Activated CD4-positive, alpha-beta T cell treated with anti-CD3 and anti-CD28 coated beads, Interleukin-2, amount 10 ng/mL, durations not matched to agents 7 days and 5 days (primary cell): ENCODE measurements at places on chromosomes 1 and 21.

DNA sequence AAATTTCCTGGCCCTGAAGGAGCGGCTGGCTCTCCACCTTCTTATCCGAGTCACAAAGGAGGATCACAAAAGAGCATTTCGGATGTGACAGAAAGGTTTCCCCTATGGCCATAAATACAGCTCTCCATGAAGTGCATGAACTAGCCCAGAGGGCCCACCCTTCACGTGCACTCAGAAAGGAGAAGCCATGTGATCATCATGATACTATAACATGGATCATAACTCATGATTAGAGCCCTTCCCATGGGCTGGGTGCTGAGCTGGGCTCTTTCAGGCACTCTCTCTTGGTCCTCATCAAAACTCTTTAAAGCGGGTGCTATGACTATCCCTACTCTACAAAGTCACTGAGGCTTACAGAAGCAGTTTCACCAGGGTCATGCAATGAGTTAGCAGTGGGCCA is 135.0 kb downstream of the PTPRU start:
- no peak overlapping the region for H3K4me3 ChIP-seq
- no peak overlapping the region for H3K27ac ChIP-seq
- no peak for DNase-seq
- H3K27me3 ChIP-seq, result peaks cover 28% of the 10 kb centered on the region
- no peaks in the 10 kb centered on the region for H3K4me1 ChIP-seq

DNA sequence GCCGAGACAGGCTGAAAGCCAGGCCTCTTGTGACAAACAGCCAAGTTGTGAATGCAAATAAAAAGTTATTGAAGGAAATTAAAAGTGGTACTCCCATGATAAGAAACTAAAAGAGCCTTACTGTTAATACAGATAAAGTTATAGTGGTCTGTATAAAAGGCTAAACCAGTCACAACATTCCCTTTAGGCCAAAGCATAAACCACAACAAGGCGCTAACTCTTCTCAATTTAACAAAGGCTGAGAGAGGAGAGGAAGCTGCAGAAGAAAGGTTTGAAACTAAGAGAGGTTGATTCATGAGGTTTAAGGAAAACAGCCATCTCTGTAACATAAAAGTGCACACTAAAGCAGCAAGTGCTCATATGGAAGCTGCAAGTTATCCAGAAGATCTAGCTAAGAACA is 10.7 kb downstream of the C1orf105 start:
- H3K4me3 ChIP-seq, result peak overlapping the region; percentile 6
- peaks cover 37% of the 10 kb centered on the region for H3K4me1 ChIP-seq
- DNase-seq, result no peak

DNA sequence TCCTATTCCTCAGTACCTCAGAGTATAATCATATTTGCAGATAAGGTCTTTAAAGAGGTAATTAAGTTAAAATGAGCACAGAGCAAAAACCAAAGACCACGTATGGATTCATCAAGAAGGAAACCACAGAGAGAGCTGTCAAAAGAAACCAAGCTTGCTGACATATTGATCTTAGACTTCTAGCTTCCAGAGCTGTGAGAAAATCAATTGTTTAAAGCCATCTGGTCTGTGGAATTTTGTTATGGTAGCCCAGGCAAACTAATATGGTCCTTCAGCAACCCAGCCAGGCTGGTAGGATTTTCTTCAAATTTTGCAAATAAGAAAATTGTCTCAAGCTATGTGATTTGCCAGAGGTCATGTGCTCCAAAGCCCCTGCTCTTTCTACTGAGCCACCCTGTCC is 62.5 kb downstream of the LRIG2 start:
- no peak for DNase-seq
- no peak overlapping the region for H3K27ac ChIP-seq
- H3K4me1 ChIP-seq, result peaks cover 8% of the 10 kb centered on the region
- H3K4me3 ChIP-seq, result no peak overlapping the region
- no peaks in the 10 kb centered on the region for H3K36me3 ChIP-seq

DNA sequence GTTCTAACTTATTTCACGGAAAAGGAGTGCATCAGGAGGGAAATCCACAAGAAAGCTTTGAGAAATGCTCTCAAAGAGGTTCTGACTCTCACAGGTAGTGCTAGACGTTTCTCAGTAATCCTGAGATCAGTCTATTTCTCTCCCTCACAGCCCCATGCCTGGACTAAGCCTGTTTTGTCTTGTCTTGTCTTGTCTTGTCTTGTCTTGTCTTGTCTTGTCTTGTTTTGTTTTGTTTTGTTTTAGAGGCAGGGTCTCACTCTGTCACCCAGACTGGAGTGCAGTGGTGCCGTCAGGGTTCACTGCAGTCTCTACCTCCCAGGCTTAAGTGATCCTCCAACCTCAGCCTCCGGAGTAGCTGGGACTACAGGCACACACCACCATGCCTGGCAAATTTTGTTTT is 133.3 kb upstream of the SGIP1 start:
- H3K36me3 ChIP-seq, result peaks cover 5% of the 10 kb centered on the region
- H3K4me1 ChIP-seq, result peaks cover 18% of the 10 kb centered on the region
- H3K27ac ChIP-seq, result no peak overlapping the region
- DNase-seq, result no peak
- H3K4me3 ChIP-seq, result no peak overlapping the region
- no peaks in the 10 kb centered on the region for H3K27me3 ChIP-seq

GRCh38 chr1:192265516-192266173 is 51.1 kb upstream of the RGS21 start:
- H3K27me3 ChIP-seq, result no peaks in the 10 kb centered on the region
- H3K36me3 ChIP-seq, result no peaks in the 10 kb centered on the region
- H3K4me1 ChIP-seq, result no peaks in the 10 kb centered on the region
- H3K4me3 ChIP-seq, result no peak overlapping the region
- DNase-seq, result no peak
- no peak overlapping the region for H3K27ac ChIP-seq

GRCh38 chr1:59020151-59020997 is 236.5 kb upstream of the JUN start:
- DNase-seq, result peak; percentile 65
- peaks cover 15% of the 10 kb centered on the region for H3K36me3 ChIP-seq
- peak overlapping the region; percentile 66 for H3K4me3 ChIP-seq
- no peaks in the 10 kb centered on the region for H3K27me3 ChIP-seq
- H3K27ac ChIP-seq, result peak overlapping the region; percentile 99
- peaks cover 28% of the 10 kb centered on the region for H3K4me1 ChIP-seq

- no peak overlapping the region for H3K4me3 ChIP-seq
- no peaks in the 10 kb centered on the region for H3K4me1 ChIP-seq
- H3K27me3 ChIP-seq, result no peaks in the 10 kb centered on the region
- H3K27ac ChIP-seq, result no peak overlapping the region
Observed at GRCh38 chr1:207787776-207788175, 35.9 kb downstream of the CD46 start.

DNA sequence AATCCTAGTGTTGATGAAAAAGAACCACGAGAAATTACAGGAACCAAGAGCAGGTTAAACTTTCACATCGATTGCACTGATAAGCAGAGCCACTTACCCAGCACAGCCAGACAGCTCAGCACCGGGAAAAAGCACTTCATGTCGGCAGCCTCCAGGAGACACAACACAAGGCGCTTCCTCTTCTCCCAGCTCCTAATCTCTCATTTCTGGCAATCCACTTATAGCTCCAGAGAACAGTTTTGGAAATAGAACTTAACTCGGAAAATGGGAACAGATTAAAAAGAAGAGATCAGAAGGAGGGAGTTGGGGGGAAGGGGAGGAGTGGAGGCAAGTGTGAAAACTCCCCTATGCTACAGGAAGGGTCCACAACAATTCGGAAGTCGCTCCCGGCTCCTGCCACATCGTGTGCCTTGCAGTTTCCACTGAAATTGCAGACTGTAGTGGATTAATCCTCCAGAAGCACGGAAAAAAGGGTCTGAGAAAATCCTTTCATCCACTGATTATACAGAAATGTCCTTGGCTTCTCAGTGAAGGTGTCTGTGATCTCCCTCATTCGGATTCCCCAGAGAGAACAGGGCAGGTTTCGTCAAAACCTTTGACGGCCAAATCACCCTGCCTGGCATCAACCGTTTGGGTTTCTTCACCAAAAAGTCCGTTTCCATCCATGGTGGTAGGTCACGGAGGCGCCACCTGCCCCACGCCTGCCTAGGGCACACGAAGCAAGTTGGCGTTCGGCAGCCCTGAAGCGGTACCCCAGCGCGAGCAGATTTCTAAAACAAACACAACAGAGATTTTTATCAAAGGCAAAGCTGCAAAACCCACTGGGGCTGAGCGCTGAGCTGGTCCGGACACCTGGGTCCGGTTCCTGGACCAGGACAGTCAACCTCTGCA is 1.1 kb downstream of the IGSF3 start:
- peak; percentile 10 for DNase-seq
- H3K36me3 ChIP-seq, result no peaks in the 10 kb centered on the region
- peaks cover 50% of the 10 kb centered on the region for H3K27me3 ChIP-seq

DNA sequence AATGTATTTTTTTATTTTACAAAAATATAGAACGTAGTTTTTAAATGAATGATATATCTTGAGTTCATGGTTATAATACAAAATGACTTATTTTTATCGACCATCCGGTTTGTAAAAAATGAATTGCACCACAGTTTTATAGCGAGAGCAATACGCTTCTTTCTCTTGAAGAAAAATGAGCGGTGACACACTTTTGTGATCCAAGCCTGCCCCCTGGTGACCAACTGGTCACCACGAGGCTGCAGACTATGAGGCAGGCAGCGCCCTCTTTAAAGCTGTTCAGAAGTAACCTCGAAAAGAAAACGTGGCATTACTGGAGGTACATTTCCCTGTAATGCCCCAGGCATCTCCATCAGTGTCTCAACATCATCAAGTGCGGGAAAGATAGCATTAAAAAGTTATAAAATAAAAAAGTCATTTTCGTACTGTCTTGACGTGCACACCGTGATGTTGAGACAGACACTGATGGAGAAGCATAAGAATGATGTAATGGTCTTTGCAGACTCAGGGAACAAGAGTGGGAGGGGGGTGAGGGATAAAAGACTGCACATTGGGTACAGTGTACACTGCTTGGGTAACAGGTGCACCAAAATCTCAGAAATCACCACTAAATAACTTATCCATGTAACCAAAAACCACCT is 734.2 kb upstream of the ADAMTS5 start:
- H3K27me3 ChIP-seq, result no peaks in the 10 kb centered on the region
- DNase-seq, result peak; percentile 67
- H3K4me3 ChIP-seq, result no peak overlapping the region
- no peak overlapping the region for H3K27ac ChIP-seq
- no peaks in the 10 kb centered on the region for H3K4me1 ChIP-seq
- no peaks in the 10 kb centered on the region for H3K36me3 ChIP-seq

- no peak overlapping the region for H3K4me3 ChIP-seq
- peaks cover 32% of the 10 kb centered on the region for H3K36me3 ChIP-seq
- H3K27me3 ChIP-seq, result no peaks in the 10 kb centered on the region
- peaks cover 11% of the 10 kb centered on the region for H3K4me1 ChIP-seq
- DNase-seq, result no peak
Observed at GRCh38 chr1:41222496-41222895, 19.6 kb downstream of the SCMH1 start.

GRCh38 chr1:88327391-88328267 is 356.4 kb upstream of the PKN2 start:
- DNase-seq, result no peak
- no peaks in the 10 kb centered on the region for H3K36me3 ChIP-seq
- no peak overlapping the region for H3K4me3 ChIP-seq
- no peaks in the 10 kb centered on the region for H3K4me1 ChIP-seq
- H3K27ac ChIP-seq, result no peak overlapping the region

GRCh38 chr1:18636596-18637508 is 6.2 kb downstream of the PAX7 start:
- no peaks in the 10 kb centered on the region for H3K4me1 ChIP-seq
- DNase-seq, result no peak
- H3K36me3 ChIP-seq, result peaks cover 1% of the 10 kb centered on the region
- H3K4me3 ChIP-seq, result no peak overlapping the region
